Fibroblast of skin of left biceps (primary cell): ENCODE measurements at places on chromosomes 7 and 10.

DNA sequence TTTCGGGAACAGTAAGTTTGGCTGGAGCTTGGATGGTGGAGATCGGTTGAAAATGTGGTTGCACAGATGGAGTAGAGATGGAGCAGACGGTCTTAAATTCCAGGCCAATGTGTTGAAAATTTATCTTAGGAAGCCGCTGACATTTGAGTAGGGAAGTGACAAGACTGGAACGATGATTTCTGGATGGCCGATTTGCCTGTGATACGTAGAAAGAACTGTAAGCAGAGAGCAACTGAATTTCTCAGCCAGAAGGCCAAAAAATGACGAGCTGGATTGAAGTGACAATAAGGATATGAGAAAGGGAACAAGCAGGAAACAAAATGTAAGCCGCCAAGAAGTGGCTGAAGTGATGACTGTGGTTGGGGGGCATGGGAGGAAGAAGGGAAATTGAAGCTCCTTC lies 687 bp upstream of the ARMC3 start:
- no peak for DNase-seq

DNA sequence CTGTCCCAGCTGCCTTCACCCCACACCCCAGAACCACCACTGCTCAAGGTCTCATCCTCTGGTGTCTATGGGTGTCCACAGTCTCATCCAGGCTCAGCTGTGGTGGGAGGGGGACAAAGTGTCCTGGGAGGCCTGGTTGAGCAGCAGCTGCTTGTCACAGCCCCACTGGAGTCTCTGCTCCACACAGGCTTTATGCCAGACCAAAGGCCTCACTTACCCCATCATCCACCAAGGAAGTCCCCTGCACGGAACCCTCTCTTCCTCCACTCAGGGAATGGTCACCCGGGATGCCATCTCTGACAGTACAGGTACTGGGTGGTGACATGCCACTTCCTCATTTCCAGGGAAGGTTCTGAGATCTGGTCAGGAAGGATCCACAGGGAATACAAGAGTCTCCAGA lies 925.4 kb upstream of the ZNF722 start:
- no peak for DNase-seq

DNA sequence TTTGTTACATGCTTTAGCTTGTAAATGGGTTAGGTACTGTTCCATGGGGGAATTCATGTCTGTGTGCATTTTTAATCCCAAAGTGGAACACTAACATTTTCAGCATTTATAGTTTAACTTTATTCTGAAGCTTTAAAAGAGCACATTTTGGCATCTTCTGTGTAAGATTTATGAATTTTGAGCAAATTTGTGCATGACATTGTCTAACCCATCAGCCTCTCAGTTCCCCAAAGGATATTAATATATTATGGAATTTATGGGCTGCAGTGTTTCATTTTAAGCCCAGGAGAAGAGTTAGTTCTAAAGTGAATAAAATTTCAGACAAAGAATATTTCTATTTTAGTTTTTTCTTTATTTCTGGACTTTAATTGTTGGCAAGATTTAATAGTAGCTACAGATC lies 421.4 kb downstream of the PLXDC2 start:
- no peak for DNase-seq

DNA sequence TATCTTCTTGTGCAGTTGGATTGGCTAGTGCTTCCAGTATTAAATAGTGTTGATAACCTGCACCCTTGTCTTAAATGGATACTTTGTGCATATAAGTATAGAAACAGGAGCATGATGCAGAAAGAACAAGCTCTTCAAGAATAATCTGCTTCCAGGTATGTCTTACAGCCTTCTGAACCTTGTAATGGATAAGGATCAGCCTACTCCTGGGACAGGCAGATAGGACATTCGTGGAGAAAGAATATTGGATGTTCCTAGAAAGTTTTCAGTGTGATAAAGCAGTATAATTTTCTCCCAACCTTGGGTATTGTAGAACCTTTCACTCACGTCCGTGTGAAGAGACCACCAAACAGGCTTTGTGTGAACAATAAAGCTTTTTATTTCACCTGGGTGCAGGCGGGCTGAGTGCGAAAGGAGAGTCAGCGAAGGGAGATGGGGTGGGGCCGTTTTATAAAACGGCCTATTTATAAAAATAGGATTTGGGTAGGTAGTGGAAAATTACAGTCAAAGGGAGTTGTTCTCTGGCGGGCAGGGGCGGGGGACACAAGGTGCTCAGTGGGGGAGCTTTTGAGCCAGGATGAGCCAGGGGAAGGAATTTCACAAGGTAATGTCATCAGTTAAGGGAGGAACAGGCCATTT lies 27.2 kb downstream of the C1GALT1 start:
- DNase-seq, result no peak

DNA sequence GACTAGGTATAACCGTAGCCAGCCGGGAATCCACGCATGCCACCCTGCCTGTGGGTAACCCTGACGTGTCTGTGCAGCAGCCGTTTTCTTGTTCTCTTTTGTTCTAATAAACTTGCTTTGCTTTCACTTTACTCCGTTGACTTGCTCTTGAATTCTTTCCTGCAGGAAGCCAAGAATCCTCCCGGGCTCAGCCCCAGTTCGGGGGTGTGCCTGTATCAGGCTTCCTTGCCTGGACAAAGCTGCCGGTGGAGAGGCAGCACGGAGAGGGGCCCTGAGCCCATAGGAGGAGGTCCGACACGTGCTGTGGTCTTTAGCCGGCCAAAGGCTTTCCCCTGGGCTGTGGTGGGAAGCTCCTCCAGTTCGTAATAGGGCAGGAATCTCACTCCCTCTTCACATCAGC lies 256.5 kb upstream of the PPP2R2D start:
- DNase-seq, result no peak

DNA sequence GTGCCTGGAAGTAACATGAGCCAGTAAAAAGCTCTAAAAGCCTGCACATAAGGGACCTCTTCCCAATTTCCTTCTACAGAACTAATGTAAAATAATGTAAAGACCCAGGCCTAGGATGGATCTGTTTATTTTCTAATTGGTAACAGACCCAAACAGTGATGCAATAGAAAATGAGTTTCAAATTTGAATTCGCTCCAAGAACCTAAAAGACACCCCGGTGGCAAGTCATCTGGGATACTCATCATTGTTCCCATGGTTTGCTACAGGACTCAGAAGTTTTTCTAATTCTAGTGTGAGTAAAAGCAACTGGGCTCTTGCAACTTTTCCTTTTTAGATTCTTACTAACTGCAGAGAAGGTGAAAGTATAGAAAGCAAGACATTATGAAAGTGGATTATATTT lies 271.3 kb upstream of the CACNA2D1 start:
- peak; percentile 55 for DNase-seq

- DNase-seq, result no peak
Measured at GRCh38 chr7:65268782-65269149, 104.9 kb upstream of the ZNF92 start.

GRCh38 chr7:21305455-21306235 lies 122.2 kb upstream of the SP4 start:
- no peak for DNase-seq

DNA sequence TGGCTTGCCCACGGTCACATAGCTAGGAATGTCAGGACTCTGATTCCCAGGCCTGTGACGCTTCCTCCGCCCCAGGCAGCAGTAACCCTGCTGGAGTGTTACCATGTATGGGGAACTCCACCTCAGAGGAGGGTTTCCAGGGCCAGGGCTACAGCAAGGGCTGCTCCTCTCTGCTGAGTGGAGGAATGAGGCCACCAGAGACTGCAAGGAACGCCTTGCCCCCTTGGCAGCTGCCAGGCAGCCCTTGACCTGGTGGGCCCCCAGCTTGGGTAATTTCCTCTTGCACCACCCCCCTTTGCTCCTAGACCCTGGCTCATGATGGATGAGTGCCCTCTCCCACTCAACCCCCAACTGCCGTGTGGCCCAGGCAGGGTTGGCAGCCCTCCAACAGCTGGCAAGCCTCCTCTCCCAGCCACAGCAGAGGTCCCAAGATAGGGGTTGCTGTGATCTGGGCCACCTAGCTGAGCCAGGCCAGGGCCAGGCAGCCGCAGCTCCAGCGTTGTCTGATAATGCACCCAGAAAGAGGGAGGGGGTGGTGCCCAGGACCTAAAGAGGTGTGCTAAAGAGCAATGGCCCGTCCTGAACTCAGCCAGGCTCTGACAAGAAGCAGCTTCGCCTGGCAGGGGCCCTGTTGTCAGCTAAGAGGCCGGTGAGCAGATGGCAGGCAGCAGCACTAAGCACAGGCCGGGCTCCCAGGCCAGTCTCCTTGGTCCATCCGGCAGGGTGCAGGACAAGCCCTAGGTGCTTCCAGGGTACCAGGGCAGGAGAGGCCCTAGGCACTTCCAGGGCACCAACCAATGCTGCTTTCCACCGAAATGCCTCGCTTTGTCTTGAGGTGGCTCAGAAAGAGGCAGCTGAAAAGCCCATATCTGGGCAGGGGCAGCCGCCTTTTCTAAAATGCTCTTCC lies 35.4 kb downstream of the DRGX start:
- DNase-seq, result no peak

GRCh38 chr7:24975644-24976260 lies 4.2 kb downstream of the OSBPL3 start:
- no peak for DNase-seq

GRCh38 chr7:2913760-2914387 lies 69.8 kb upstream of the GNA12 start:
- no peak for DNase-seq

DNA sequence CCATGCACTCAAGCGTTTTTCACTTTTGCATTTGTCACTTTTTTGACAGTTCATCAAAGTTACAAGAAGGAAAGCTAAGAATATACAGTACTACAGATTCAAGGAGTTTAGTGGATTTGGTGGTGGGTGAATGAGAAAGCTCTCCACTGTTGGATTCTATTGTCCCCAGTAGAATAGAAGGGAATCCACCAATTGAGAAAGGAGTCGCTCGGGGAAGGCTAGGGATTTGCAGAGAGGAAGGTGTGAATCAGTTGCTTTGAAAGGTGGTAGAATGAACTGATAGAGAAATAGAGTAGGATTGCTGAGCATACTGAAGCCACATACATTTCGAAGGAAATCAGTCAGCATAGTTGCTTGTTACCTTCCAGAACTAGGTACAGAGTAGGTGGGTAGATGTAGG lies 33.7 kb upstream of the GLCCI1 start:
- no peak for DNase-seq

DNA sequence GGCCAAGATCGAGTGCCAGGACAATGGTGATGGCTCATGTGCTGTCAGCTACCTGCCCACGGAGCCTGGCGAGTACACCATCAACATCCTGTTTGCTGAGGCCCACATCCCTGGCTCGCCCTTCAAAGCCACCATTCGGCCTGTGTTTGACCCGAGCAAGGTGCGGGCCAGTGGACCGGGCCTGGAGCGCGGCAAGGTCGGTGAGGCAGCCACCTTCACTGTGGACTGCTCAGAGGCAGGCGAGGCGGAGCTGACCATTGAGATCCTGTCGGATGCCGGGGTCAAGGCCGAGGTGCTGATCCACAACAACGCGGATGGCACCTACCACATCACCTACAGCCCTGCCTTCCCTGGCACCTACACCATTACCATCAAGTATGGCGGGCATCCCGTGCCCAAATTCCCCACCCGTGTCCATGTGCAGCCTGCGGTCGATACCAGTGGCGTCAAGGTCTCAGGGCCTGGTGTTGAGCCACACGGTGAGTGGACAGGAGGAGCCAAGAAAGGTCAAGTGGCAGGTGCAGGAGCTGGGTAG lies 14.6 kb downstream of the FLNC start:
- no peak for DNase-seq

DNA sequence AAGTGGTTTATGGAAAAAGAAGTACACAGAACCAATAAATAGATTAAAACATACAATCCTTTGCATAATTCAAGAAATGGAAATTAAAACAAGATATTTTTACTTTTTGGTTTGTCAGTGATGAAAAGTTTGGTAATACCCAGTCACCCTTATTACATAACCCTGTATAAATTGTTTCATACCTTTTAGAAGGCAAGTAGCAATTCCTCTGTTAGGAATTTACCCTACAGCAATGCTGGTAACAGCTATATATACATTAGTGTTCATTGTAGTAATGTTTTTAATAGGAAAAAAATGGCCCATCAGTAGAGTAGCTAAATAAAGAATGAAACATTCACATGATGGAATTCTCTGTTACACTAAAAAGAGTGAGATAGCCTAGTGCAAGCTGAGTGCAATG lies 42.7 kb downstream of the PTPN12 start:
- no peak for DNase-seq

- no peak for DNase-seq
Measured at GRCh38 chr10:133461841-133462240, 8.1 kb downstream of the SCART1 start.

- DNase-seq, result peak; percentile 73
Measured at GRCh38 chr10:22821501-22821900, 106.4 kb upstream of the ARMC3 start.

DNA sequence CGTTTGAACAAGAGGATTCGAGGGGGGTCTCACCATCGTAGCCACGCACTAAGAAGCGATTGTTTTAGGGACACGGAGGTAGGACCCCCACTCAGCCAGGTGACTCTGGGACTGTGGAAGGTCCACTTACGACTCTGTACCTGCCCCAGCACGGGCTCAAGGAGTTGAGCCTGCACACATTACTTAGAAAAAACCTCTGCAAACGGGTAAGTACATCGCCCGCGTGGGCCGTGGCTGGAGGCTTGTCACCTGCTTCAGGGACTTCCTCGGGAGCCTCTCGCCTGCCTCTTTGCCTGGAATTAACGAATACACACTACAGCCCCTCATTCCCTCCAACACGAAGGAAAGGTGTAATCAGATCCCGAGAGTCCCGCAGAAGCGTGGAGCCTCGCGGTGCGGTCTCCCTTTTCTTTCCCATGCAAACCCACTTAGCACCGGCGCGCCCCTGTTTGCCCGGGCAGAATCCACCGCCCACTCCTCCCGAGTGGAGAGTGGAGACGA lies 826 bp downstream of the PODXL start:
- DNase-seq, result no peak

DNA sequence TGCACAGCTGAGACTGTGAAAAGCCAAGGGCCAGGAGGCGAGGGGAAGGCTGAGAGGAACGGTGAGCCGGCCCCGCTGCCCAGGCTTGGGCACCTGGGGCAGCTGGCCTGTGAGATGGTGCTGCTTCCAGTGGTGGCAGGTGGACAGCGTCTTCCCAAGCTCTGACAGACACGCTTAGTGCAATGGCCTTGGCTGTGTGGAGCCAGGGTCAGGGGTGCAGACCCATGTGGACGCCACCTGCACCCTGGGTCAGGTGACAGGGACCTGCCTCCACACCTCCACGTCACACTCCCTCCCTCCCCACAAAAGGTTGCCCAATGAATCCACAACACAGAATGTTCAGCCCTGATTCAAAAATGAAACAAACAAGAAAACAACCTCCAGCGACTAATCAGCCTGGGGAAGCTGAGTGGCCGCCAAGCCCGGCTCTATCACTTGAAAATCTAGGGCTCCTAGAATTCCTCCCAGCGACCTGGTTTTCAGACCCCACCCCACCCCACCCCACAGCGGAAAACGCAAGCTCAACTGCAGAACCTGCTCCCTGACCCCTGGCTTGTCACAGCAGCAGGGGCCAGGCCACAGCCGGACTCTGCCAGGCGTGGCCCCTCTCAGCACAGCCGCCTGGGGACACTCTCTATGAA lies 54.3 kb downstream of the PRKAG2 start:
- DNase-seq, result no peak

- DNase-seq, result peak; percentile 12
Measured at GRCh38 chr10:11330383-11331045, 280.9 kb downstream of the USP6NL start.

- no peak for DNase-seq
Measured at GRCh38 chr10:122446668-122447423, 7.6 kb upstream of the ARMS2 start.
